ENCODE measurements at places on chromosomes 4 and X. TPM values are rescaled to one million over a fixed set of nuclear protein-coding genes. Genes with fewer than 3 reads are reported as not detected.

PTCHD1 gene
- total RNA-seq = 1.6 TPM

OTC gene
- total RNA-seq = not detected

ANOS1 gene
- total RNA-seq = 8.9 TPM

PNMA6A gene
- 8.7 TPM for total RNA-seq

SHOX gene
- 0.21 TPM for total RNA-seq

ZNF732 gene
- 0.27 TPM for total RNA-seq

NRK gene
- 7.4 TPM for total RNA-seq

PRSS12 gene
- total RNA-seq = 0.14 TPM

DNA sequence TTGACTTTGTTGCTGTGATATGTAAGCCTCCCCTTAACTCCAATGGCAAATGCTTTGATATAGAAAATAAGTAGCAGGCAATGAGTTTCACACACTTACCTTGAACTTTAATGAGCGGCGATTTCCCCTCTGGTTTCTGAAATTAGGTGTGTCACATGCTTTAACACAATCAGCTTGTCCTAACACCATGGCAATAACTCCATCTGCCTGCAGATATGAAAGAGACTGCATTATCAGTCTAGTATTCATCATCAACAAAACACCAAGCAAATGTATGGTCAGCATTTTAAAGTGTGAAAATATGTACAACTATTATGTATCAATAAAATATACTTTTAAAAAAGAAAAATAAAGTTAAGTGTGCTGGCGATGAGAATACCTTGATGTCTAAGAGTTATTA lies 128.8 kb upstream of the FAM9B start:
- H3K36me3 ChIP-seq = no peaks in the 10 kb centered on the region
- no peaks in the 10 kb centered on the region for H3K4me1 ChIP-seq
- H3K4me3 ChIP-seq = no peak overlapping the region
- H3K27me3 ChIP-seq = no peaks in the 10 kb centered on the region

DNA sequence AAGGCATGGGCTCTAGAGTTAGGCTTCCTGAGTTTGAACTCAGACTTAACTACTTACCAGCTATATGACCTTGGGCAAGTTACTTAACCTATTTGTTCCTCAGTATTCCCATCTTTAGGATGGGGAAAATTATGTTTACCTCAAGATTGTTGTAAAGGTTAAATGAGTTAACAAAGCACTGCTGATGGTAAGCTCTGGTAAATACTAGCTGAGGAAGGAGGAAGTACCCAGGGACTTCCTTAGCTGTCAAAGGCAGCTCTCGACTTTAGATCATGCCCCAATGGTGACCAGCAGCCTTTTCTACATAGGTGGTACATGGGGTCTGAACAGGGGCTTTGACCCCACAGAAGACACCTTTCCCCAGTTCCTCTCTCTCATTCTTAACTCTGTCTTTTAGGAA lies 20.1 kb downstream of the ATP7A start:
- peaks cover 8% of the 10 kb centered on the region for H3K4me1 ChIP-seq
- no peak overlapping the region for H3K27ac ChIP-seq
- no peaks in the 10 kb centered on the region for H3K27me3 ChIP-seq
- H3K4me3 ChIP-seq = no peak overlapping the region

DNA sequence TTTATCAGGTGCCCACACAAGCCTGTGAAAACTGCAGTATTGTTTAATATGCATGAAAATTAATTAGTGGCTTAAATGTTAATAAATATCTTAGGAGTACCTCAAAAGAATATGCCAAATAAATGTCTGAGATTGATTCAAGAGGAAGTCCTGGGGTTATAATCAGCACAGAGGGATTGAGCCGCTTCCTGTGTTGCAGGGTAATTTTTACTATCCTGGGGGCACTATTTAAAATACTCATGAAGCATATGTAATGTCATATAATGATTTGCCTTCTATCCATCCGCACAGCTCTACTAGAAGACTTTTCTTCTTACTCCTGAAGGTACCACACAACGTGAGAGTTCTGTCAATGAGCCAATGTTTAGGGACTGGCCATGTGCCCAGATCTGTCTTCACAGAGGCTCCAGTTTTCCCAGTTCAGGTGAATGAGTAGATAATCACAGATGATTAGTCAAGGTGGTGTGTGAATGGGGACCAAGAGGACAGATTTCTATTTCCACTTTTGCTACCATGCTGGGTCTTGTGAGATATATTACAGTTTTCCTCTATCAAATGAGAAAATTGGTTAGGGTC lies 233.3 kb downstream of the USP46 start:
- no peaks in the 10 kb centered on the region for H3K4me1 ChIP-seq
- no peak for DNase-seq
- no peak overlapping the region for H3K4me3 ChIP-seq
- H3K27ac ChIP-seq = no peak overlapping the region
- no peaks in the 10 kb centered on the region for H3K36me3 ChIP-seq
- H3K27me3 ChIP-seq = no peaks in the 10 kb centered on the region

- no peak overlapping the region for H3K27ac ChIP-seq
- no peaks in the 10 kb centered on the region for H3K36me3 ChIP-seq
- H3K27me3 ChIP-seq = no peaks in the 10 kb centered on the region
- H3K4me1 ChIP-seq = no peaks in the 10 kb centered on the region
- H3K4me3 ChIP-seq = no peak overlapping the region
- no peak for DNase-seq
Observed at GRCh38 chrX:38426785-38427184, 74.4 kb downstream of the OTC start.

DNA sequence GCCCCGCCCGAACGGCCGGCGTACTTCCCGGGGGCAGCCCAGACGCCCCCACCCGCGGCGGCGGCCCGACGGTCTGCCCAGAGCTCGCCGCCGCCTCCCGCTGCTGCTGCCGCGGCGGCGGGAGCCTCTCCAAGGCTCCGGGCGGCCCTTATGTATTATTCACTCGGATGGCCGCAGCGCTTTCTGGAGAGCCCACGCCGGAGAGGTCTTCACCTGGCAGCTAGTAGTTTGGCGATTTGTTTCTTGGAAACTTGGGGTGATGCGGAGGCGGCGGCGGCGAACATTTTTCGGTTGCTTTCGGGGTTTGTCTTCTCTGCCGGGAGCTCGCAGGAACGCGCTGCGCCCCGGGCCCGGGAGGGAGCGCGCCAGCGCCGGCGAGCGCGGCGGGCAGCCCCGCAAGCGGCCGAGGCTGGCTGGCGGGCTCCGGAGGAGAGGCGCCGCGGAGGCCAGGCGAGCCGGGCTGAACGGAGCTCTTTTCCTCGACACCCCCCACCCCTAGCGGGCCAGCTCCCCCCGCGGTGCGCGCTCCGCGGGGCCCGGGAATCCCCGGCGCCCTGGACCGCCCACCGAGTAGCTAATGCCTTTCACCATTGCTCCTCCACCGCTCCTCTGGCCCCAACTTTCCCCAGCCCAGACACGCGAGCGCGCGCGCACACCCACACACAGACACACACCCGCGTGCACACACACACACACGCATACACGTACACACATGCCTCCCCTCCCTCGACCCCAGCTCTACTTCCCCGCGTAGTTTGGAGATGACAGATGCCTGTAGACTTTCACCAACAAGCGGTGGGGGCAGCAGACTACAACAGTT lies 113.5 kb downstream of the DHX15 start:
- no peak for DNase-seq
- H3K27me3 ChIP-seq = no peaks in the 10 kb centered on the region
- H3K36me3 ChIP-seq = no peaks in the 10 kb centered on the region
- no peak overlapping the region for H3K27ac ChIP-seq
- H3K4me3 ChIP-seq = peak overlapping the region; percentile 91
- H3K4me1 ChIP-seq = peaks cover 26% of the 10 kb centered on the region

DNA sequence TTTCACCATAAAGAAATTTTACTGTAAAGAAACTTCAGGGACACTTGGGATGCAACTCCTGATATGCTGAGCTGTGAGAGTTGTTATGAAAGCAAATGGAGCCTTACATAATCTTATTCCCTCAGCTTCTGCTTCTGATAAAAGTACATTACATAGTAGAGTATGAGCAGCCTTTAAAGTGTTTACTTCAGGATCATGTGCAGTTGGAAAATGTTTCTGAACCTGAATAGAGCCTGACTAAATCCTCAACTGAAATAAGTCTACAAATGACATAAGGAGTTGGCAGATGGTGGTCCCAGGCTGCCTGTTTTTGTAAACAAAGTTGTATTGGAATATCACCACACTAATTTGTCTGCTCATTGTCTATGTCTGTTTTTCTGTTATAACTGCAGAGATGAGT lies 19.3 kb downstream of the RASSF6 start:
- H3K27ac ChIP-seq = no peak overlapping the region
- H3K36me3 ChIP-seq = no peaks in the 10 kb centered on the region
- H3K27me3 ChIP-seq = no peaks in the 10 kb centered on the region

GRCh38 chr4:148068065-148068911 lies 336.4 kb downstream of the ARHGAP10 start:
- H3K36me3 ChIP-seq = peaks cover 56% of the 10 kb centered on the region
- H3K27me3 ChIP-seq = no peaks in the 10 kb centered on the region
- H3K27ac ChIP-seq = no peak overlapping the region
- no peaks in the 10 kb centered on the region for H3K4me1 ChIP-seq
- no peak for DNase-seq

DNA sequence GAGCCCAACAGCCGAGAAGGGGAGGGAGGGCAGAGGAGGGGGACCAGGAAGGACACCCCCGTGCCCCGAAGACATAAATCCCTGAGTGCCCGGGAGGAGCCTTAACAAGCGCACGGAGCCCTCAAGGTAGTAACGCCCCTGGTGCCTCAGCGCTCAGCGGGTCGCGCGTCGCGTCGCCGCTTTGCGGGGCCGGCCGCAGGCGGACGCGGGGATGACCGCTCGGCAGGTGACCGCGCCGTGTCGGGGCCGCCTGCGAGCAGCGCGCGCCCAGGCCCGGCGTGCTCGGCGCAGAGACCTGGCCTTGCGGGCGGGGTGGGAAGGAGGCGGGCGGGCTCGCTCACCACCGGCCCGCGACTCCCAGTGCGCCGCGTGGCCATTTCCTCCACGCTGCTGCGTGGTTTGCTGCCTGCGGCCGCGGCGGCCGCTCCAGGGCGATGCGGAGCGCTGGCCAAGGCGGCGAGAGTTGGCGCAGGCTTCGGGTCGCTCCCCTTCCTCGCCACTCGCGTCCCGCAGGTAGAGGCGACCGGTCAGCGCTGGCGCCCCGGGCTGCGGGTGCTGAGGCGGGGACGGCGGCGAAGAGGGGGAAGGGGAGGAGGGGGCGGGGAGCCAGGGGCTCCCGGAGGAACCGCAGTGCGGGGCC lies 632 bp downstream of the CCSER1 start:
- peak overlapping the region; percentile 86 for H3K4me3 ChIP-seq
- DNase-seq = no peak
- H3K4me1 ChIP-seq = no peaks in the 10 kb centered on the region
- no peak overlapping the region for H3K27ac ChIP-seq
- H3K27me3 ChIP-seq = no peaks in the 10 kb centered on the region
- H3K36me3 ChIP-seq = no peaks in the 10 kb centered on the region

- no peaks in the 10 kb centered on the region for H3K36me3 ChIP-seq
- no peaks in the 10 kb centered on the region for H3K27me3 ChIP-seq
- no peak overlapping the region for H3K4me3 ChIP-seq
- peaks cover 9% of the 10 kb centered on the region for H3K4me1 ChIP-seq
- H3K27ac ChIP-seq = no peak overlapping the region
- no peak for DNase-seq
Observed at GRCh38 chrX:102658556-102658955, 7.3 kb downstream of the GPRASP1 start.

DNA sequence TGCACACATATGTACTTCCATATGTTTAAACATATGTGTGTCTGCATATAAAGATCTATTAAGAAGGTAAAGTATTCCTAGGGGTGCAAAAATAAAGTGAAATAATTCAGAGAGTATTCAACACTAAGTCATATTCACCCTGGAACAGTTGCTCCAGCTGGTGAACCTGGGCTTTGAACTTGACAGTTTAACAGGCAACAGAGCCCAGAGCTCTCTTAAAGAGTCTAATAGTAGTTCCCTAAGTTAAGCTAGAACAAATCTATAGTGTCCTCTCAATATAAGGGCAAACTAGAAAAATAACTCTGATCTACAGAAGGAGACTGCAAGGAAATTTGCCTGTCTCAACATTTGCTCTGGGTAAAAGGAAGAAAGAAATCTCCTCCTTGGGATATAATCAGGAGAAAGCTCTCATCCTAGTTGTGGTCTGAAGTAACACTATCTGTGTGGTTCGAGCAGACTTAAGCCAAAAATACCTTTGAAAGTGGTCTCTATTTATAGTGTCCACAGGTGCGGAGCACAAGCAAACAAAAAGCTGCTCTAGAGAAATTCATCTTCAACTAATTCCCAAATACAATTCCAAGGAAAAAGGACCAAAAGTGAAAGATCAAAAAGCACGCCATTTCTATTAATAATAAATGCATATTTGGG lies 29.9 kb downstream of the VEGFC start:
- no peak overlapping the region for H3K4me3 ChIP-seq
- DNase-seq = no peak
- no peaks in the 10 kb centered on the region for H3K4me1 ChIP-seq

DNA sequence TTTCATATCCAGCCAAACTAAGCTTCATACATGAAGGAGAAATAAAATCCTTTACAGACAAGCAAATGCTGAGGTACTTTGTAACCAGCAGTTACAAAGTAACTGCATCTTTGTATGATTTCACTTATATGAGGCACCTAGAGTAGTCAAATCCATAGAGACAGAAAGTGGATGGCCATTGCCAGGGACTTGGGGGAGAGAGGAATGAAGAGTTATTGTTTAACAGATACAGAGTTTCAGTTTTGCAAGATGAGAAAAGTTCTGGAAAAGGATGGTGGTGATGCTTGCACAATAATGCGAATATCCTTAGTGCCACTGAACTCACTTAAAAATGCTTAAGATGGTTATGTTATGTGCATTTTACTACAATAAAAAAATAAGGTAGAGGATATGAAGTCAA lies 58.4 kb upstream of the VCX start:
- H3K4me1 ChIP-seq = no peaks in the 10 kb centered on the region
- no peaks in the 10 kb centered on the region for H3K27me3 ChIP-seq
- H3K27ac ChIP-seq = no peak overlapping the region
- no peak overlapping the region for H3K4me3 ChIP-seq
- no peak for DNase-seq
- no peaks in the 10 kb centered on the region for H3K36me3 ChIP-seq

DNA sequence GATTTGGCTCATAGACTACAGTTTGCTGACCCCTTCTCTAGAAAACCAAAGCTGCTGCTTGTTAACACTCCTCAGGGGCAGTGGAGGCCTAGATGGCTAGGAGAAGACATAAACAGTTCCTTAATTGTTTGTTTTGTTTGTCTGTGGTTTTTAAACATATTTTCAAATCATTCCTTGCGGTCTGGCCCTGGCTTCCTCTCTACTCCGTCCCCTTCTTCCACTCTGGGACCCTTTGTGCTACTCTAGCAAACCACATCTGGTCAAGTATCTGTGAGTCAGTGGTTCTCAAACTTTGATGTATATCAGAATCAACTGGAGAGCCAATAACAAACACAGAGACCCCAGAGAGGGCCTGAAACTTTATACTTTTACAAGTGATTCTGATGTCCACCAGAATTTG lies 36.1 kb downstream of the FRMPD4 start:
- H3K36me3 ChIP-seq = no peaks in the 10 kb centered on the region
- no peak overlapping the region for H3K27ac ChIP-seq
- no peaks in the 10 kb centered on the region for H3K27me3 ChIP-seq
- DNase-seq = no peak
- no peak overlapping the region for H3K4me3 ChIP-seq
- H3K4me1 ChIP-seq = no peaks in the 10 kb centered on the region

- no peaks in the 10 kb centered on the region for H3K4me1 ChIP-seq
- no peaks in the 10 kb centered on the region for H3K36me3 ChIP-seq
- H3K4me3 ChIP-seq = no peak overlapping the region
- DNase-seq = no peak
- H3K27me3 ChIP-seq = no peaks in the 10 kb centered on the region
Observed at GRCh38 chrX:116009346-116009745, 161.2 kb upstream of the AGTR2 start.

All from thoracic aorta (tissue), 2 donors.